ENCODE measurements at places on chromosomes 6 and 20. TPM values are rescaled to one million over a fixed set of nuclear protein-coding genes. Genes with fewer than 3 reads are reported as not detected.

GRCh38 chr20:36819659-36820058 is 46.1 kb upstream of the DSN1 start:
- no peak for DNase-seq

DNA sequence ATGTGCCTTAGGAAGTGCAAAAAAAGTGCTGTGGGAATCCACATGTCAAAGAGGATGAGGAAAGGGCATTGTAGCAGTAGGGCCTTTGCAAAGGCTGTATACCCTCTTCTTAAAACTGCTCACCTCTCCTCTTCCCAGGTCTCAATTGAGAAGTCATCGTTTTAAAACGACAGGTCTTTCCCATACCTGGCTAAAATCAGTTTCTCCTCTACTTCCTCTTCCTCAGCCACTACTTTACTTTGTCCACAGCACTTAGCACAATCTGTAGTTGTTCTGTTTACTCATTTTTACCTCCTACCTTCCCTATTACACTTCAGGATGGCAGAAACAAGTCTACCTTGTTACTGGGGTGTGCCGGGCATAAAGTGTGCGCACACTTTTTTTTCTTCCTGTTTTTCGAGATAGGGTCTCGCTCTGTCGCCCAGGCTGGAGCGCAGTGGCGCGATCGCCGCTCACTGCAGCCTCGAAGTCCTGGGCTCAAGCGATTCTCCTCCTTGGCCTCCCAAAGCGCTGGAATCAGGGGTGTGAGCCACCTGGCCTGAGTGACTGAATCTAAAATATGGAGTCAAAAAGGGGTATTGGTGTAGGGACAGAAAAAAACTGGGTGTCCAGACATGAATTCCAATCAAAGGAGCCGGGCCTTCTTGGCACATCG is 9.8 kb upstream of the ELOVL5 start:
- DNase-seq: no peak

- no peak for DNase-seq
Measured at GRCh38 chr20:652615-653109, 338 bp downstream of the SRXN1 start.

DNA sequence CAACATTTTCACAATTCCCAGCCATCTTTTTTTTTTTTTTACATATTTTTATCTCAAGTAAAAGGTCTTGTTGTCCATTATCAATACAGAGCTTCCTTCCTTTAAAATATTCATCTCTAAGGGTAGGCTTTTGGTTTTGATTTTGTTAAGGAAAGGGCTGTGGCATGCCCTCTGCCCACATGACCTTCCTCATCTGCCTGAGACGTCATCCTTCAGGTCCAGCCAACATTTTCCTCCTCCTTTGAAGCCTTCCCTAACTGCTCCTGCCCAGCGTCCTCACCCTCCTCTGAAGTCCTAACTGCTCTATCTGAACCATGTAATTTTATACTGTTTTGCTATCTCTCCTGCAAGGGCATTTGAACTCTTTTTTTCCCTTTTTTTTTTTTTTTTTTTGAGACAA is 73.9 kb upstream of the TGM3 start:
- no peak for DNase-seq

DNA sequence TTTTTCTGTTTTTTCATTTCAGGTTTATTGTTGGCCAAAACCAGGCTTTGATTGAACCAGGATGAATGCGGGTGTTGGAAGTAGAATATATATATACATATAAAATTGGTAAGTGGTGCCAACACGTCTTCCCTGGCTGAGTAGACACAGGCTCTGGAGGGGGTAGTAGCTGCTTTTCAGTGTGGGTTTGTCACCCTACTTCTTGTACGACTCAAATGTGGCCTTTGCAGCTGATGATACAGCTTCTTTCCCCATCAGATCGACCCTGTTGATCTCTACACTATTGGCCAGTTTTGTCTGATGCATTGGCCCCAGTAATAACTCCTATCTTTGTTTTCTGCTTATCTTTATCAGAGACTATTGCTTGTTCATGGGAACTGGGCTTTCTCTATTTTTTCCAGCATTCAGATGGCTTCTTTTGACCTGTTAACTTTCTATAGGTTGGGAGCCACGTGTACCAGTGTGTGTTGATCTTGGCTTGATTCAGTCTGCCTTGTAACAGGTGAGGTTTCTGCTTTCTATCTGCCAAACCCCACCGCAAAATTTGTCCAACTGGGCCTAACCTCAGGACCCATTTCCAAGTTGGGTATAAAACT is 2.7 kb upstream of the ZNFX1 start:
- DNase-seq: no peak

DNA sequence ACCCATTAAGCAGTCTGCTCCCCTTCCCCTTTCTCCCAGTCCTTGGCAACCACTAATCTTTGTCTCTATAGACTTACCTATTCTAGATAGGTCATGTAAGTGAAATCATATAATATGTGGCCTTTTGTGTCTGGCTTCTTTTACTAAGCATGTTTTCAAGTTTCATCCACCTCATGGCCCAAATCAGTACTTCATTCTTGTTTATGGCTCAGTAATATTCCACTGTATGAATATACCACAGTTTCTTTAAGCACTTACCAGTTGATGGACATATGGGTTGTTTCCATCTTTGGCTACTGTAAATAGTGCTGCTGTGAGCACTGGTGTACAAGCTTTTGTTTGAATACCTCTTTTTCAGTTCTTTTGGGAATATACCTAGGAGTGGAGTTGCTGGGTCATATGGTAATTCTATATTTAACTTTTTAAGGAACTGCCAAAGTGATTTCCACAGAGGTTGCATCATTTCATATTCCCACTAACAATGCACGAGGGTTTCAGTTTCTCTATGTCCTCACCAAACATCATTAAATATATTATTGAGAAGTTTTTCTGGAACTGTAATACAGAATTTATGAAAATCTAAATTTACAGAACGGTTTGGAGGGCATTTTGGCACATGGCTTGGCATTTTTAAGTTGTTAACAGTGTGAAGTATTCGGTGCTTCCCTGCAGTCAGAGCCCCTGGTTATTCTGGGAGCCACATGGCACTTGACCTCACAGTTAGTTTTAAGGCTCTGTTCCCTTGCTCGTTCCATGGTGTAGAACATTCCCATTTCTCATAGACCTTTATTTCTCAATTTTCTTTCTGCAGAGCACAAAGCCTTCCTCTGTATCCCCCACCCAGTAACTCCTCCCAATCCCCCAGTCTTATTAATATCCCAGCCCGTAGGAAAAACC is 27.0 kb upstream of the DTNBP1 start:
- no peak for DNase-seq

DNA sequence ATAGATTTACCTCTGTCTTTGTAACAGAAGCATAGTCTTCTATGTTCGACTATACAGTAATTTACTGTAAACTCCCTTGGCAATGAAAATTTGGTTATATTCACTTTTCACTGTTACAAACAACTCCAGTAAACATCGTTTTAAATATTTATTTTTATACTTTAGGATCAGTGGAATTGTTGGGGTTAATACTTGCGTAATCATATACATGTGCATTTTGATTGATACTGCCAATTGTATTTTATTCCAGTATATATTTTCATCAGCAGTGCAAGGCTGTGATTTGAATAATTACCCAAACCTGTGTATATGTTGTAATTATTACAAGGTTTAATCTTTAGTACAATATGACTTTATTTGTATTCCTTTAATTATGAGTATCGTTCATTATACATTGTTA is 255.7 kb downstream of the ARID1B start:
- no peak for DNase-seq

DNA sequence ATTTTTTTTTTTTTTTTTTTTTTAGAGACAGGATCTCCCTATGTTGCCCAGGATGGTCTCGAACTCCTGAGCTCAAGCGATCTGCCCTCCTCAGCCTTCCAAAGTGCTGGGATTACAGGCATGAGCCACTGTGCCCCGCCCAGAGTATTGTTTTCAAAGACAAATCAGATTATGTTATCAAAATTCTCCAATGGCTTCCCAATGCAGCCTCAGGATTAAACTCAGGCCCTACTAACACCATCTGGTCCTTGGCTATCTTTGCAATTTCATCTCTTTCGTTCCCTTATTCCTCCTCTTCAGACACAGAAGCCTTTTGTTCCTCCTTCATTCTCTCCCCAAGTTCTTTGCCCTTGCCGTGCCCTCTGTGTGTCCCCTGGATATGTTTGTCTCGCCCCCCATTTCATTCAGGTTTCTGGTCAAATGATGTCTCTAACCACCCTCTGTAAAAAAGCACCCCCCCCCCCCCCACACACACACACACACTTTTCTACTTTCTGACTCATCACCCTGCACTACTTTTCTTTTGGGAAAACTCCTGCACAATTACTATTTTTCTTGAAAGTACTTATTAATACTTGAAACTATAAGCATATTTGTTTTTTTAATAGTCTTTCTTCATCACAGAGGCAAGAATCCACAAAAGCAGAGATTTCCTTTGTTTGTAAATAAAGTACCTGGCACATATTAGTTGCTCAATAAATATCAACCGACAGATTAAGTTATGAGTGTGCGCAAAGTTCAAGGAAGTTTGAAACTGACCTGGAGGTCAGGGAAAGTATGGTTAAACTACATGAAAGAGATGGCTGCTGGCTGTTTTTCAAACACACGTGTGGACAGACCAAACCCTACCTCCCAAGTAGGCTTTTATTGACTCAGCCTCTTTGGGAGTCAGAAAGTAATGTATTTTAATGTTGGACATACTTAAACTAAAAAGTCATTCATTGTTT is 16.7 kb downstream of the BTN1A1 start:
- no peak for DNase-seq

DNA sequence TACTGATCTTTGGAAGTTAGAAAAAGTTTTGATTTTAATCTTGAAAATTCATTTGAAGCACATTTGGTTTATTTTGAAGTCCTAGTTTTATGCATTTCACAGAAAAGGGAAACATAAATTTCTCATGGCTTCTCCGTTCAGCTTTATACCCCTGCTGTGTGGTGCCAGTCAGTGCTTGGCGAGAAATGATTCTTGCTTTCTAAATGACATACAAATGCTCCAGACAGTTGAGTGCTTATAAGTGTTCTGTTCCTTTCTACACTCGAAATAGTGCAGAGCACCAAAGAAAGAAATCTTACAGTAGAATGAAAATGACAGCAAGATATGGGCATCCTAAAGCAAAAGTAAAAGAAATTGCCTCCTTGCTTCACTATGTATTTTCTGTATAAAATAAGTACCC is 9.0 kb upstream of the ZNF292 start:
- no peak for DNase-seq

GRCh38 chr20:51422514-51423289 is 119.8 kb downstream of the NFATC2 start:
- DNase-seq: no peak

DNA sequence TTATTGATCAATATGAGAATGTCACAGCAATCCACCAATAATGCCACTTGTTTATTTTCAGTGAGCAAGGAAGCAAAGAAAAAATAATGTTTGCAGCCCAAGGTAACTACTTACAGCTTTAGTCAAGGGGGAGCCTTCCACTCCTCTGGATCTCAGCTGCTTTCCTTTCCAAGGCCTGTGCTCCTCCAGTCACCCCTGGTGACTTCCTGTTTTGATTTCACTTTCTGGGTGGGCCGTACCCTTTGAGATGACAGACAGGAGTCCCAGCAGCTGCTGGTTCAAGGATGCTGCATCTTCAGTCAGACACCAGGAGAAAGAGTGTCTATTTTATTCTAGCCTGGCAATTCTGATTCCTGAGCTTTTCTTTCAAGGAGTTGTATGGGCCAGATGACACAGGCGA is 5.6 kb upstream of the VNN2 start:
- DNase-seq: peak; percentile 41

- DNase-seq: no peak
Measured at GRCh38 chr6:164023535-164023934, 609.0 kb downstream of the QKI start.

- no peak for DNase-seq
Measured at GRCh38 chr6:142833054-142833453, 111.9 kb downstream of the HIVEP2 start.

DNA sequence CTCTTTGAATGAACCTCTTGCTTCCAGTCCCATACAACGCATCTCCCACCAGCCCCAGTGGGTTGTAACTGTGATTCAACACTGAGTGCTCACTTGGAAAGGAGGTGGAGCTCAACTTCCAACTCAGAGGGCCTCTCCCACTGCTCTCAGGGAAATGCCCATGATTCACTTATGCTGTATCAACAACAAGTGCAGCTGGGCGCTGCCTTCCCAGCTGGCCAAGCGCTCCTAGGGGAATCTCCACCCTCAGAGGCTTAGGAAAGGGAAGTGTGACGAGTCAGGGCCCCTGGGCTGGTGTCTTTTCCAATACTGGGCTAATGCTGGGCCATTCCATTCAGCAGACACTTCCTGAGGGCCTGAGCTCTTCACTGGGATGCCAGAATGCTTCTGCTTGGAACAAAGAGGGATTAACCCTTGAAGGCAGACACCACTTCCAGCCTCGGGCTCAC is 8.1 kb upstream of the OCSTAMP start:
- no peak for DNase-seq

DNA sequence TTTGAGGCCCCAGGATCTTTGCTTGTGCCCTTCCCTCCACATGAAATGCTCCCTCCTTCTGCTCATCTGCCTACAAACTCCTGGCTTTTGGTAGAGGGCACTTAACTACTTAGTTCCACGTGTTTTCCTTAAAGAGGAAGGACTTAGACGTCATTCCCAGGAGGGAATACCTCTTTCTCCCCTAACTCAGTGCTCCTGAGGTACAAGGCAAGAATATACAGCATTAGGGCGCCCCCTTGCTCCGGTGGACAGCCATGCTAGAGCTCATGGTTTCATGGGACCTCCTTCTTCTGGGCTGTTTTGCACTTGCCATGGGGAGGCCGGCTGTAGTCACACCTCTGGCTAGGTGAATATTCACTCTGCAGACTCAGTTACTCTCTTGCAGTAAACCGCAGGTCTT is 93.8 kb upstream of the LY86 start:
- DNase-seq: peak; percentile 49

DNA sequence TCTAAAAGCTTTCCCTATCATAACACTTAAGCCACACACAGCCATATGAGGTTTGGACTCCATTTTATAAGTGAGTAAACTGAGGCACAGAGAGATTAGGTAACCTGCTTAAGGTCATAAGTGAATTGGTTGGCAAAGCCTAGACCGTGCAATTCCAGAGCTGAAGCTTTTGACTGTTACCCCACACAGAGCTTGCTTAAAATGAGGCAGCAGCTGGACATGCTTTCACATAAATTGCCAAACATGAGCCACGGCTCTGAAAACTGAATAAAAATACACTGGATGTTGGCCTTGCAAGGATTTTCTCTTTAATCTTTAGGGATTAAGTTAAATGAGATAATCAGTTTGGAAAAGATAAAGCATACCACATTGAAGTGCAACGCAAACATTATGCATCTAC is 2.5 kb downstream of the RIPOR2 start:
- no peak for DNase-seq

GRCh38 chr6:157488716-157489118 is 107.7 kb downstream of the ZDHHC14 start:
- DNase-seq: no peak

GRCh38 chr6:3715285-3715684 is 36.2 kb downstream of the PXDC1 start:
- no peak for DNase-seq

The DACT2 gene
- not detected for total RNA-seq

The NRN1 gene
- 54.8 TPM for total RNA-seq

The SEMG1 gene
- not detected for total RNA-seq

The NQO2 gene
- 17.5 TPM for total RNA-seq

The RAB44 gene
- not detected for total RNA-seq
